SK-N-DZ (cell line): ENCODE measurements at places on chromosomes 5 and 9.

DNA sequence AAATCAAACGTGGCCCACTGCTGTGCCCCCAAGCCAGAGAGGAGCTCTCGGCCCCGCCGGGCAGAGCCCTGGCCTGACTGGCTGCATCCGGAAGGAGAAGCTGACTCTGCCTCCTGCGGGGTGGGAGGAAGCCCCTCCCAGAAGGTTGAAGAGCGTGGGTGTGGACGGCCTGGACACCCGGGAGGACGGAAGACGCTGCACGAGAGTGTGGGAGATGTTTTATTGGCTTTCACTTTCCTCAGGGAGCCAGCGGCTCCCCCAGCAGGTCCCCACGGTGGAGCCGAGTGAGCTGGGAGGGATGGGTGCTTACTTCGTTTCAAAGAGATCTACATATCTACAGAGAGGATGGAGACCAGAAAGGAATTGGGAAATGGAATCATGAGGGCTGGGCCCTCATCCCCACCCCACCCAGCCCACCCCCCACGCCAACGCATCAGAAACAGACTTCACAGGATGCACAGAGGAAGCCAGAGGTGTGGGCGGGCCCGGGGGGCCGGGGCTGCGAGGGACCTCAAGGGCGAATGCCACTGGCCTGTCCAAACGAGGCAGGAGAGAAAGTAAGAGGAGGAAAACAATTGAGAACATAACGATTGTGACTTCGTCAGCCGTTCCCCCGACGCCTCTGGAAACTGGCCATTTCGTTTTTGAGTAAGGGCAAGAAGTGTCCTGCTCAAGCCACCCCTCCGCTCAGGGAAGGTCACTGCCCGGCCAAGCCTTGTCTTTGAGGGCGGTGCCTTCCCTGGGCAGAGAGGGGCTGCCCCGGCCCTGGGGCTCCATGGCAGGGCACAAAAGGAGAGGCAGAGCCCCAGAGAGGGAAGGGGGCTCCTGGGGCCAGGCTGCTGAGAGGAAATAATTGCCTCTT is 32.1 kb downstream of the FAM163B start:
- no peak for DNase-seq

- DNase-seq = no peak
These were observed 96.1 kb upstream of the NR3C1 start for GRCh38 chr5:143499480-143500114.

DNA sequence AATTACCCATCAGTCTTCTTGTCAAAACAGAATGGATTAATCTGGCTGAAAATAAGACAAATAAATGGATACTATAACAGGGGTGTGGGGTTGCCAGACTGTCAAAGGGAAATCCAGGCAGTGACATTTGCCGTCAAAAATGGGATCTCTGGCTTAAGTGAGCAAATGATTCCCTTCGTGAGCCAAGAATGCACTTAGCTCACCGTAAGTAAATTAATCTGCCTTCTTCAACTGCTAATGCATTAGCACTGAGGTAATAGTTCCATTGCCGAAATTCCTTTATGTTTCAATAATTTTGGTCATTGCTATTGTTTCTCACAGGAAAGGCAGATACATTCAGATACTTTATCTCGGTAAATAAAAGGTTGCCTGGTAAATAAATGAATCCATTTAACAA is 377.8 kb downstream of the KIAA0825 start:
- DNase-seq = no peak

- peak; percentile 72 for DNase-seq
These were observed 16.9 kb downstream of the PTTG1 start for GRCh38 chr5:160438316-160439204.

- no peak for DNase-seq
These were observed 7.7 kb downstream of the AQP3 start for GRCh38 chr9:33439731-33440130.

- no peak for DNase-seq
These were observed 27.9 kb downstream of the RHOBTB3 start for GRCh38 chr5:95759005-95759404.

GRCh38 chr9:37215830-37216229 is 95.5 kb downstream of the ZCCHC7 start:
- no peak for DNase-seq

DNA sequence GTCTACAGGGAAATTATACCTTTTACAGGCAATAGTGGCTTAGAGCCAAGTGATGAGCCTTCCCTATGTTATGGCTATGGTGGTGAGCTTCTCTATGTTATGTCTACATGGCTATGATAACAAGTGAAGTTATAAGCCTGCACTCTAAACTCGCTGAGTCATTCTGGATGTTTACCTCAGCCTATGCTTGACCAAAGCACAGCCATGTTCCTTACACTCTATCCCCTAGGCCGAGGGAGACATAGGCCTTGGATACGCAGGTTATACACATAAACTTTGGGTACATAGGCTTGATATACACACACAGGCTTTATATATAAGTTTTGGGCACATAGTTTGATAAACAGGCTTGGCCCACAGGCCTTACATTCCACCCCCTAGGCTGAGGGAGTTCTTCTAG is 13.8 kb downstream of the DMAC1 start:
- DNase-seq = no peak

DNA sequence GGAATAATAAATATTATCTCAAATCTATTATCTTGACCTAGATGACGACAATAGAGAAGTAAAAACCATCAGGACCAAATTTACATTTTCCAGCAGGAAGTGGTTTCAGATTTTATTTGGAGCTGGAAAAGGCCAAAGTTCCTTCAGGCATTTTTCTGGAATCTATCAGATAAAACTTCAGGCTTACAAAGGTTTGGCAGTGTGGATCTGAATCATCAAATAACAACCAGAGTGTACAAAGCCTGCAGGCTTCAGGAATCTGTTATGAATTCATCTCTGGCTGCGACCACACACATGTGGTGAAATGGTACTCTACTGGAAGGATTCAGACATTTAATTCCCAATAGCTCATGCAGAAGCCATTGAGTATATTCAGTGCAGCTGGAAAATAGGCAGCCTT is 726.4 kb upstream of the GRAMD2B start:
- DNase-seq = no peak

DNA sequence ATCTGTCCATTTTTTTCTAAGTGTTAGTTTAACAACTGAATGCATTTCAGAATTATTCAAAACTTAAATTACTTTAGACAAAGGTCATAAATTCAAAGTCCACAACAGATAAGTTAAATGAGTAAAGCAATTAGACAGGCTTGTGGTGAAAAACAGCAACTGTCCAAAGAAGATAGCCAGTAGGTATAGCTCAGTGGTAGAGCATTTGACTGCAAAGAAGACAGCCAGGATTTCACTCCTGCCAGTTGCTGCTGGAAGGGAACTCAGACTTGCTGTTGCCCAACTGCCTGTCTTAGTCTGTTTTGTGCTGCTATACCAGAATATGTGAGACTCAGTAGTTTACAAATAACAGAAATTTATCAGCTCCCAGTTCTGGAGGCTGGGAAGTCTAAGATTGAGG is 10.0 kb downstream of the FANCC start:
- no peak for DNase-seq

DNA sequence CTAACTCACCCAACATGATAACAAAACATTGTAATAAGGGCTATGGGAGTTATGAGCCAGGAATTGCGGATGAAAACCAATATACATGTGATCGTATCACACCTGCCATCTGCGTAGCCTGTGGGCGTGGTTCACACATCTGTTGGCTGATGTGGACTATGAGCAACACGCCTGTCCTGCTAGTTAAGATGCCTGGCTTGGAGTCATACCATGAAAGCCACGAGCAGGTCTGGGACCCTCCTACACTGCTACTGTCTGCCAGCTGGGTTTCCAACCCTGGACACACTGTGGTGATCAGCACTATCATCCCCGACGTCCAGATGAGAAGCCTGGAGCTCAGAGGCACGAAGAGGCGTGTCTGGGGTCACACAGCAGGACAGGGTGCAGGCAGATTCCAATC is 40.2 kb downstream of the STK10 start:
- DNase-seq = no peak

GRCh38 chr9:121360601-121361374 is 9.3 kb downstream of the STOM start:
- no peak for DNase-seq

- no peak for DNase-seq
These were observed 154.5 kb downstream of the CWC27 start for GRCh38 chr5:64923151-64923685.

DNA sequence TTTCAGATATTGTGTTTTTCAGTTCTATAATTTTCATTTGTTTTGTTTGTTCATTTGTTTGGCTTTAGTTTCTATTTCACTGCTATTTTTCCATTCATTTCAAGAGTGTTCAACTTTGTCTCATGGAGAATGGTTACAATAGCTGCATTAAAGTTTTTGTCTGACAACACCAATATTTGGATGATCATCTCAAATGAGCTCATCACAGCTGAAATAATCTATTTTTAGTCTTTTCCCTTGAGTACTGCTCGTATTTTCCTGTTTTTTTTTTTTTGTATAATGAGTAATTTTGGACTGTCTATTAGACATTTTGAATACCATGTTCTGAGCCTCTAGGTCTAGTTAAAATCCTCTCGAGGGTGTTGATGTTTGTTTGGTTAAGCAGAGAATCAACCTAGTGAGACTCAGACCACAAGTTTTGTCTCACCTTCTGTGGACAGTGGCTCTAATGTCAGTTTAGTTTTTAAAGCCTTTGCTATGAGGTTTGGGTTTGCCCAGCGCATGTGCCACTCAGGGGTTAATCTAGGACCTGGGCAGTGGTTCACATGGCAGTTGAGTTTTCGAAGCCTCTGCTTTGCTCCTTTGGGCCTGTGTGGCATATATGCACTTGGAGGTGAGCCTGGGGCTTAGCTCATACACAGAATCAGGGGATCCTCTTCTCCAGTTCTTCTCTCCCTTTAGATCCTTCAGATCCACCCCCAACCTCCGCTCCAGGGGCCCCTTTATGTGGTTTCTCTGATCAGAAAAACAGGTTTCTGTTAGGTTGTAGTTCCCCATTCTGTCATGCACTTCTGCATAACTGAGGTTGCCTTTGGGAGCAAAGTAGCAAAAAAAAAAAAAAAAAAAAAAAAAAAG is 79.8 kb downstream of the ARSB start:
- no peak for DNase-seq
